ENCODE measurements at places on chromosomes 12 and 14. TPM values are rescaled to one million over a fixed set of nuclear protein-coding genes. Genes with fewer than 3 reads are reported as not detected.

DNA sequence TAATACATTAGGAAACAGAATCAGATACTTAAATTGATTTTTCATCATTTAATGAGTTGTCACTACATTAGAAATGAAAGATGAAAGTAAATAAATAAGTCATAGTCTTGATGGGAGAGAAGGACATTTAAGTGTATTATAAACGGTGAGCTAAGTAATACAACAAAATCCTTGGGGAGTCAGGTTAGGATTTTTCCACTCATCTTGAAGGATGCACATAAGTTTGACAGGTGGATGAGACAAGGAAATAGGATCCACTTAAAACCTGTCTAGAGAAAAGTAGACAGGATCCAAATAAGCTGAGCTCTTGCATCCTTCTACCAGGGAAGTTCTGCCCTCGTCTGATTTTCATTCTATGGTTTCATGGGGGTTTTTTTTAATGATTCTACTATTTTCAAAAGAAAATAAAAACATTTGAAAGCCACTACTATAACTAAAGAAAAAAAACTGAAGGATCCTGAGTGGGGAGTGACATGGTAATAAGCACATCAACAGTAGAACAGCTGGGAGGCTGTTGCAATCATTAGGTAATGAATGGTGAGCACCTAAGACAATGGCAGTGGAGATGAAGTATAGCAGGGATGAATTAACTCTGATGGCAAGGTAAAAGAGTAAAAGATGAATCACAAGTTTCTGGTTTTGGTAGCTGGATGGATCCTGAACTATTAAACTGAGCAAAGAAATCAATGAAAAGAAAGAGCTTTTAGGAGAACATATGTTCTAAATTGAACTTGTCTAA, 17.0 kb downstream of the CEP128 start:
- H3K27me3 ChIP-seq: no peaks in the 10 kb centered on the region
- DNase-seq: no peak
- no peak overlapping the region for H3K4me3 ChIP-seq
- no peak overlapping the region for H3K27ac ChIP-seq
- H3K36me3 ChIP-seq: no peaks in the 10 kb centered on the region
- H3K4me1 ChIP-seq: no peaks in the 10 kb centered on the region

GOLT1B gene
- 23.9 TPM for total RNA-seq

DNA sequence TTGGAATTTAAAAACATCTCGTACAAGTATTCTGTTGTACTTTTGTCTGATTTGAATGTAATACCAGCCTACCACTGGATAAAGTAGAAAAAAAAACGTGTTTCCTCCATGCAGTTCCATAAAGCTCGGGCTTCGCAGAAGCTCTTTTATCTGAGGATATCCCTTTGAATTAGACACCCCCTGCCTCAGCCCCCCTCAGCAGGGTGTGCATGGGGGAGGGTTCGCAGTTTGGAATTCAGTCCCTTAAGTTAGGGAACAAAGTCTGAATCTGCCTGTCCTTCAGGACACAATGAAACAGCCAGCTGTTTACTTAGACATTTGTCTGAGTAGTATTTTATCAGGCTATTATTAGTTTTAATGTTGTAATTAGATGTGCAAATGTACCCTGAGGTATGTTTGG, 234.0 kb upstream of the CAND1 start:
- DNase-seq: no peak
- H3K36me3 ChIP-seq: no peaks in the 10 kb centered on the region
- H3K4me3 ChIP-seq: no peak overlapping the region
- peaks cover 22% of the 10 kb centered on the region for H3K4me1 ChIP-seq
- H3K27me3 ChIP-seq: no peaks in the 10 kb centered on the region

ZNF26 gene
- 8.7 TPM for total RNA-seq

DNA sequence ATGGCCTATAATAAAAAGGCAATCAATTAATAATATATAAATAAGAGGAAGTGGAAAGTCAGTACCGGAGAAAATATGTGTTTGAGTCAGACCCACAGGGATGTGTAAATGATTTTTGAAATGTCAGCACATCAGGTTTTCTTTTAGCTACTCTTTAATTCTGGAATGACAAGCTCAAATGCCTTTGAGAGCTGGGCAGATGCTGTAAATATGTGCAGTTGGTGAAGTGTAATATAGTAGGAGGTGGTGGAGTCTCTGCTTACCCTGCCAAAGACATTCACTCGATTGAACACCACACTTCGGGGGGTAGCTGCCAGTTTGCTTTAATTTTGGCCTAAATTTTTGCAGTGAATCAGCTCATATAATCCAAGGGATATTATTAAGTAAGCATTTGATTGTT, 93.0 kb downstream of the PLEKHA5 start:
- H3K27me3 ChIP-seq: no peaks in the 10 kb centered on the region
- no peaks in the 10 kb centered on the region for H3K36me3 ChIP-seq
- no peak overlapping the region for H3K27ac ChIP-seq
- H3K4me1 ChIP-seq: peaks cover 10% of the 10 kb centered on the region
- no peak for DNase-seq

CABP1 gene
- total RNA-seq: 1.8 TPM

CATSPERB gene
- 6.7 TPM for total RNA-seq

DNA sequence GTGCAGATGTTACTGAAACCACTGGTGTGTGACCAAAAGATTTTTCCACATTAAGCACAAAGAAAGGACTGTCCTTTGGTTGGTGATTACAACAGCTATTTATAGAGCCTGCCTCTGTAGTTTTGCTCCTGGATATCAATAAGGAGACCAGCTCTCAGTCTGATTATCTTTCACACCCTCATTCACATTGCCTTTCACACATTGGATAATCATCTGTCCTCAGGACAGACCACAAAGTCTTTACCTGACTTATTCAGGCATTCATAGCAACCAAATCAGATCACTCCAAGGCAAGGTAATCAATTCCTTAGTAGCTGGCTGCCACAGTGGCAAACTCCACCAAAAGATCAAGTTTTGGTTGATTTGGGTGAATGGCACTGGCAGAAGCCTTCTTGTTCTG, 59.6 kb upstream of the CPSF6 start:
- no peak overlapping the region for H3K27ac ChIP-seq
- no peaks in the 10 kb centered on the region for H3K4me1 ChIP-seq
- no peaks in the 10 kb centered on the region for H3K36me3 ChIP-seq
- DNase-seq: no peak

DNA sequence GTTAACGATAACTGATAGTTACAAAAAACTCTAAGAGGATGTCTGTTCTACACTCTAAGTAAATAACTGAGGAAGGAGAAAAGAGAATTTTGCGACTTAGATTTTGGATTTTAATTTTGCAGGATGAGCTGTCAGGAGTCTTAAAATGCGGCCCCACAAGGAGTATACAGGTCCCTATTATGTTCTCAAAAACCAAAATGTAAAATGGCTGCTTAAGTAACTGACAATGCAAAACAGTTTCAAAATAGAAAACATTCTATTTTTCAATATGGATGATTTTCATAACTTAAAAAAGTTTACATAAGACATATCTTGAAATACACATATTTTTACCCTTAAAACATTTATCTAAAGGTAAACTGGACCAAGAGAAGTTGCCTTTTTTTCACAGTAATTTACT, 2.6 kb downstream of the CD69 start:
- no peaks in the 10 kb centered on the region for H3K27me3 ChIP-seq
- no peak overlapping the region for H3K4me3 ChIP-seq
- no peak for DNase-seq
- H3K36me3 ChIP-seq: no peaks in the 10 kb centered on the region

DNA sequence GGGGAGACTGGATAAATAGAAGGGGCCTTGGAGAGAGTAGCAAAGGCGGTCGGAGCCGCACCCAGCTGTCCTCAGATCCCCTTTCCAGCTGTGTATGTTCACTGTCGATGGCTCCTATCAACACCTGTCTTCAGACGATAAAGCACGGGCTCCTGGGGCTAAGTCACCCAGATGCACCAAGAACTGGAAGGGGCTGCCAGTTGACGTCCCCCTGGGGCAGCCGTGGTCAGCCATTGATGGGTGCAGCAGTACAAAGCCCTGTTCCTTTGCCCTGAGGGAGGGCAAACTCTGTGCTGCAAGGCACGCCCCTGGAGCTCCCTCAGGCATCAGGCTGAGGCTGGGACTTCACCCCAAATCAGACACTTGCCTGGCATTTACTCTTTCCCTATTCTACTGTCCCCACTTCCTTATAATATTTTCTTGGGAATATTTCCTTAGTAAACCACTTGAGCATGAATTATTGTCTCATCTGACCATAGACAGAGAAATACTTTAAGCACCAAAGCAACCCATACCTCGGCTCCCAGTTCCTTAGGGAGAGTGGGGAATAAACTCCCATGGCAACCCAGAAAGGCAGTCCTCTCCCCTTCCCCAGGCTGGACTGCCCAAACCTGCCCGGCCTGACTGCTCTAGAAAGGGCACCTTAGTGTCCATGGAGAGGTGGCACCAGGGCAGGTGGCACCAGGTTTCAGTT, 59.6 kb upstream of the SCN8A start:
- H3K27me3 ChIP-seq: peaks cover 3% of the 10 kb centered on the region
- no peak overlapping the region for H3K4me3 ChIP-seq
- DNase-seq: no peak
- H3K4me1 ChIP-seq: peaks cover 3% of the 10 kb centered on the region
- no peaks in the 10 kb centered on the region for H3K36me3 ChIP-seq

GRCh38 chr14:54338696-54339317, 58.0 kb upstream of the CDKN3 start:
- no peak overlapping the region for H3K27ac ChIP-seq
- no peak overlapping the region for H3K4me3 ChIP-seq
- no peak for DNase-seq
- no peaks in the 10 kb centered on the region for H3K27me3 ChIP-seq
- H3K36me3 ChIP-seq: no peaks in the 10 kb centered on the region

DNA sequence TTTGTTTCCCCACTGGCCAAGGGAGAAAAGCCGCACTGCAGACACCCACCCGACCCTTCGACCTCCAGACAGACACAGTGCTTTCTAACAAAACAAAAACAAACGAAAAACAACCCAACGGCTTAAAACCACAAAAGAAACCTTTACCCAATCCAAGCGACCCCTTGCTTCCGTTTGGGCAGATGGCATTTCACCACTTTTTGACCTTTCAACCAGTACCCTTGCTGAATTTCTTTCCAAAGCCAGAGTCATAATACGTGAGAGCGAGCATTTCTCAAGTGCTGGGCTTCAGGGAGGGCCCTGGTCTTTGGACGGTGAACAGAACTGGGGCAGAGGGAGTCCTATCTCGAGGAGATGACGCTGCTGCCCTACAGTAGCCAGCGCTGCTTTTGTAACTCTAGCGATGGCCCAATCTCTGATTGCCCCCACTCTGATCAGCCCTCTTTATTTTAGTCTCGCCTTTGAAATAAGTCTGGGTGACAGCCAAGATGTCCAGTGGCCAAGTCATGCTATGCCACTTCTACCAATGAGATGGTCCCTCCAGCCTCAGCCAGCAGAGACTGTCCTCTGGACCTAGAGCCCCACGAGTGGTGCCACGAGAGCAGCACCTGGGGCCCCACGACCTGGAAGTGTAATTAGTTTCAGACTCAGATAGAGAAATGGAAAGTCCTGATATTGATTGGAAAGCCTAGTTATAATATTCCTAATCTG, 21.9 kb upstream of the ADIPOR2 start:
- no peak overlapping the region for H3K27ac ChIP-seq
- no peaks in the 10 kb centered on the region for H3K36me3 ChIP-seq
- no peak for DNase-seq
- no peaks in the 10 kb centered on the region for H3K4me1 ChIP-seq
- H3K4me3 ChIP-seq: no peak overlapping the region

- H3K4me1 ChIP-seq: peaks cover 11% of the 10 kb centered on the region
- no peak overlapping the region for H3K27ac ChIP-seq
- H3K27me3 ChIP-seq: no peaks in the 10 kb centered on the region
These were observed 22.0 kb upstream of the TMED10 start for GRCh38 chr14:75198291-75198933.

- H3K4me1 ChIP-seq: no peaks in the 10 kb centered on the region
- H3K36me3 ChIP-seq: no peaks in the 10 kb centered on the region
- no peaks in the 10 kb centered on the region for H3K27me3 ChIP-seq
These were observed 67.1 kb upstream of the DCN start for GRCh38 chr12:91249518-91250272.

DNA sequence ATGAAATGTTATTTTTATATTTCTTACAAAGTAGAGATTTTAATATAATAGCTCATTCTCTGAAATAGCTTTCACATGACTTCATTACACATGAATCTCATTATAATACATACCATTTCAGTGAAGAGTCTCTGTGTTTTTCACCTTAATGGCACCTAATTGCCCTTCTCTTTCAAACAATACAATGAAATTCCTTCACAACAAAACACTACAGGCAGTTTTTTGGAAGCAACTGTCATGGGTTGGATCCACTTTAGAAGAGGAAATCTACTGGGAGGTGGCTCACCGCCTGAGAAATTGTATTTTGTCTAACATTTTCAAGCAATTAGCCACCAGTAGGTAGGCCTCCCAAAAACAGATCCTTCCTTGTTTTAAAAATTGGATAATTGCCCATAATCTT, 40.3 kb upstream of the RGS6 start:
- no peak for DNase-seq
- no peaks in the 10 kb centered on the region for H3K4me1 ChIP-seq
- H3K27me3 ChIP-seq: no peaks in the 10 kb centered on the region
- no peaks in the 10 kb centered on the region for H3K36me3 ChIP-seq
- no peak overlapping the region for H3K4me3 ChIP-seq
- H3K27ac ChIP-seq: no peak overlapping the region

SRRM4 gene
- total RNA-seq: under 0.01 TPM

GRCh38 chr12:52528641-52529143, 8.5 kb upstream of the KRT5 start:
- no peak overlapping the region for H3K27ac ChIP-seq
- H3K4me3 ChIP-seq: no peak overlapping the region

DNA sequence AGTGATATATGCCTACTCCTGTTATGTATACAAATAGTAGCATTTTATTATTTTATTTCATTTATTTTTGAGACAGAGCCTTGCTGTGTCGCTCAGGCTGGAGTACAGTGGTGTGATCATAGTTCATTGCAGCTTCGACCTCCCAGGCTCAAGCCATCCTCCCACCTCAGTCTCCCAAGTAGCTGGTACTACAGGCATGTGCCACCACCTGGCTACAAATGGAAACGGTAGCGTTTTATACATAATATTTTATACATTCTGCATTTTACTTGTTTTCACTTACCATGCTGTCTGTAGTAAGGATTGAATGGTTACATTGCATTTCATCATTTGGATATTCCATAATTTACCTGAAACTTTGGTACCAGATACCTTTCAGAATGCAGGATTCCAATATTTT, 14.1 kb downstream of the C1R start:
- H3K4me1 ChIP-seq: peaks cover 20% of the 10 kb centered on the region
- no peak overlapping the region for H3K27ac ChIP-seq
- no peak overlapping the region for H3K4me3 ChIP-seq

- no peaks in the 10 kb centered on the region for H3K4me1 ChIP-seq
- H3K27ac ChIP-seq: no peak overlapping the region
- no peak for DNase-seq
- no peaks in the 10 kb centered on the region for H3K27me3 ChIP-seq
- H3K36me3 ChIP-seq: no peaks in the 10 kb centered on the region
- no peak overlapping the region for H3K4me3 ChIP-seq
These were observed 486.7 kb downstream of the APAF1 start for GRCh38 chr12:99131751-99132199.

MORN3 gene
- total RNA-seq: not detected
